ENCODE measurements at places on chromosomes 5 and 9. TPM values are rescaled to one million over a fixed set of nuclear protein-coding genes. Genes with fewer than 3 reads are reported as not detected.

C7 gene
- 18.2 TPM for total RNA-seq

DNA sequence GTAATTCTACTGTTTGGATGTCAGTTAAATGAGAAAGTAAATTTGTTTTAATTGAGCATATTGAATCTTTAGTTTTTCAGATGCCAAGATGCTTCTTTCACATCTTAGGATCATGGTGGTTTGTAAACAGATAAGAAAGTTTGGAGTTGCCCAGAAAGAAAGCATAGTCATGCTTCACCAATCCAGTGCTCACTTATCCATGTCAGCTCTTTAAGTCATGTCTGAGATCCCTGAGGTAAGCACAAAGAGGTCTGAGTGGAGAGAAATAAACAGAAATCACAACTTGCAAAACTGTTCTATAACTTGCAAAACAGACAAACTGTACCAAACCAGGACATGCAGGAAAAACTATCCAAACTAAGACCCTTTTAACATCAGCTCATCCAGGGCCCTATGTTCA is 87.7 kb downstream of the OSTF1 start:
- no peak overlapping the region for H3K4me3 ChIP-seq
- H3K27ac ChIP-seq, result no peak overlapping the region
- peaks cover 5% of the 10 kb centered on the region for H3K4me1 ChIP-seq

SPINK5 gene
- 19.8 TPM for total RNA-seq

- H3K27me3 ChIP-seq, result no peaks in the 10 kb centered on the region
- H3K4me3 ChIP-seq, result no peak overlapping the region
- no peak for DNase-seq
- H3K4me1 ChIP-seq, result no peaks in the 10 kb centered on the region
- H3K36me3 ChIP-seq, result no peaks in the 10 kb centered on the region
Observed at GRCh38 chr9:116419181-116419580, 265.6 kb downstream of the PAPPA start.

DNA sequence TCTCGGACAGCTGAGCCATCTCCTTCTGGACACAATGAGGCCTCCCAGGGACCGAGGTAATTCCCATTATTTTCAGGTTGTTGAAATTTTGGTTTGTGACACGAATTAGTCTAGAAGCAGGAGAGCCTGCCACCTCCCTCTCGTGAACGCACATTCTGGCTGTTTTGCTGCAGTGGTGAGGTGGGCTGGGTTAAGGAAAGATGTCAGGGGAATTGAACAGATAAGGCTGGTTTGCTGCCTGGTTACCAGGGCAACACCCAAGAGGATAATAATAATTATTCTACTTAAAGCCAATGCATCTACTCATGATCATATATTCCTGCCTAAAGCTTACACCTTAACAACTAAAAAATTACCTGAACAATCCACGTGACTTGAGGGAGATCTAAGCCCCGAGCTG is 38.1 kb downstream of the DDX31 start:
- H3K36me3 ChIP-seq, result peaks cover 36% of the 10 kb centered on the region
- H3K27ac ChIP-seq, result no peak overlapping the region
- no peak overlapping the region for H3K4me3 ChIP-seq

SH3GL2 gene
- 0.34 TPM for total RNA-seq

DNA sequence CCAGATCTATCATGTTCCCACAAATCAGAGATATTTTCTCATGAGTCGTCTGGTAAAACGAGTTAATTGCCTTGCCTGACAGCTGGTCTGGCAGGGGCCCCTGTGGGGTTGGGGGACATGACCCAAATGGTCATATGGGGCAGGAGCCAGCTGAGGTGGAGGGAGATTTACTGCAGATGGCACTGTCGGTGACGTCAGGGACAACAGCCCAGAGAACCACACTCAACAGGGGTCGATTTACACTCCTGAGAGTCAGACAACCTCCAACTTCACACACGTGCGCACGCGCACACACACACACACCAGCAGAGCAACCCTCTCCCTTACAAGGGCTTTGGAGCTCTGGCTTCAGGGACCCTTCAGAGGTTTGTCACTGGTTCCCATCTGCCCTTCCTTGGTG is 23.4 kb upstream of the GABRP start:
- peaks cover 46% of the 10 kb centered on the region for H3K4me1 ChIP-seq
- H3K36me3 ChIP-seq, result no peaks in the 10 kb centered on the region
- no peak overlapping the region for H3K4me3 ChIP-seq
- no peak overlapping the region for H3K27ac ChIP-seq

DNA sequence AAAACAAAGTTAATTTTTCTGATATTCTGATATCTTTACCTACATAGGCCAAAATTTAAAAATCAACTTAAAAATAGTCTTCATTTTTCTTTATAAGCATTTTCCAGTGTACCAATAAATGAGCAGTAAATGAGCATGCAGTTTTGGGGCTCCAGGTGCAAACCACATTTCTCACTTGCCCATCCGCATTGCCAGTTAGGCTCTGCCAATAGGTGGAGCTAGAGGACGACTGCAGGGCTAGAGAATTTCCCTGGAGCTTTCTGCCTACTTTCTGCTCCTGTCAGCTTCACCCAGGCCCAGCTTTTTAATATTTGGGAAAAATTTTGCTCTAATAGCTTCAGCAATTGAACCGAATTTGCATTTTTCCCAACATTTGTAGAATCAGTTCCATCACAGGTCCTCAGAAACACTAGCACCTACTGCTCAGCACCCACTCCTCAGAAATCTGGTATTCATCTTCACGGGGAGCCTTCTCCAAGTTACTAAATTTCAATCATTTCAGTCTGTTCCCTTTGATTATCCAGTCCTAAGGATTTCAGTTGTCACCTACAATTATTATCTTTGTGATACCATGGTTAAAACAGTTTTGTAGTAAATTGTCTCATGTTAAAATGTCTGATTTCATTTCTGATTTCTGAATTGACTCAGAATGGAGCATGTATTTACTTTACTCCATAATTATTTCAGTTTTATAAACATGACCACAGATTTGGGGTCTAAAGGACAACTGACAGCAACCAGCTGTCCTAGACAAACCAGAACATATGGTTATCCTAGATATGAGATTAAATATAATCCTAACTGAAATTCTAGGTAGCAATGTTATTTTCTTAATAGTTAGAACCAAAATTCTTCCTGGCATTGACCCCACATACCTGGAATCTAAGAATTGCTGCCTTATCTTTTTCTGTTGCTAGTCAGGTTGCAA is 104.6 kb upstream of the FAM174A start:
- peaks cover 1% of the 10 kb centered on the region for H3K36me3 ChIP-seq
- H3K4me3 ChIP-seq, result no peak overlapping the region
- no peaks in the 10 kb centered on the region for H3K4me1 ChIP-seq
- no peaks in the 10 kb centered on the region for H3K27me3 ChIP-seq

GRCh38 chr5:10578869-10579268 is 15.0 kb downstream of the ANKRD33B start:
- no peak overlapping the region for H3K4me3 ChIP-seq
- H3K4me1 ChIP-seq, result peaks cover 18% of the 10 kb centered on the region
- DNase-seq, result no peak
- no peaks in the 10 kb centered on the region for H3K36me3 ChIP-seq

DNA sequence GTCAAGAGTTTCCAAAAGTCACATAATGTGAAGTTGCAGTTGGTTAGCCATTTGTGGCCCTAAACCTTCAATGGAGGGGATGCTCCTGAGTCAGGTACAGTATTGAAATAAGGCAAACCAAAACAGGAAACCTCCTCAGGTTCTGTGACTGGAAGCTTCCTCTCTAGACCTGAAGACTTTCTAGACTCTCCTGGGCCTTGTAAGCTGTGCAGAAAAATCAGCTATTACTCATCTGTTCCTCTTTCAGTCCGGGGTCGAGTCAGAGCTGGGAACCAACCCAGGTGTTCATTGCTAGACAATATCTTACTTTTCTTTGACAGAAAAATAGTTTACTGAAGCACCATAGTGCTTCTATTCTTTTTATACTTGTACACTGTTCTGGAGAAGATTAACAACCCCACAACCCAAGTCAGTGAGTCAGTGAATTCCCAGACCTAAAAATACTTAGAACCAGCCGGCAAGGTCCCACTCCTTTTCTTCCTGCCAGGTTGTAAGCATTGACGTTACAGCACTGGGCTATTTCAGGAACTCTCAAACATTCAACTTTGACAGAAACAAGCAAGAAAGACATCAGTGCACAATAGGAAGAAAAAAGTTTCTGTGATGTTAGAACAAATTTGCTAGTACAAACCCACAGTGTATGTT is 47.3 kb downstream of the FSTL4 start:
- peaks cover 41% of the 10 kb centered on the region for H3K27me3 ChIP-seq
- no peaks in the 10 kb centered on the region for H3K36me3 ChIP-seq
- H3K4me3 ChIP-seq, result no peak overlapping the region
- no peaks in the 10 kb centered on the region for H3K4me1 ChIP-seq
- no peak overlapping the region for H3K27ac ChIP-seq

NR5A1 gene
- total RNA-seq, result 0.25 TPM

PHPT1 gene
- total RNA-seq, result 168 TPM

ORM1 gene
- not detected for total RNA-seq

LCP2 gene
- total RNA-seq, result not detected

DNA sequence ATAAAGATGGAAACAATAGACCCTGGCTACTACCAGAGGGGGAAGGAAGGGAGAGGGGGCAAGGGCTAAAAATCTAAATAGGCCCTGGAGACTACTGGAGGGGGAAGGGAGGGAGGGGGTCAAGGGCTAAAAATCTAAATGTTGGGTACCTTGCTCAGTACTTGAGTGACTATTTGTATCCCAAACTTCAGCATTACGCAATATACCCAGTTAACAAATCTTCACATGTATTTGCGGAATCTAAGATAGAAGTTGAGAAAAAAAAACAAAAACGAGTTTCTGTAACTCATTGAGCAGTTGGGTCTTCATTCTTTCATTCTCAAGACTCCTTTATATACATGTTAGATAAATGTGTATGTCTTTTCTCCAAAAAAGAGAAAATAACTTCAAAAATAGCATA is 537.4 kb downstream of the TAF11L14 start:
- no peaks in the 10 kb centered on the region for H3K36me3 ChIP-seq
- no peak for DNase-seq
- no peaks in the 10 kb centered on the region for H3K27me3 ChIP-seq
- H3K4me3 ChIP-seq, result no peak overlapping the region

DNA sequence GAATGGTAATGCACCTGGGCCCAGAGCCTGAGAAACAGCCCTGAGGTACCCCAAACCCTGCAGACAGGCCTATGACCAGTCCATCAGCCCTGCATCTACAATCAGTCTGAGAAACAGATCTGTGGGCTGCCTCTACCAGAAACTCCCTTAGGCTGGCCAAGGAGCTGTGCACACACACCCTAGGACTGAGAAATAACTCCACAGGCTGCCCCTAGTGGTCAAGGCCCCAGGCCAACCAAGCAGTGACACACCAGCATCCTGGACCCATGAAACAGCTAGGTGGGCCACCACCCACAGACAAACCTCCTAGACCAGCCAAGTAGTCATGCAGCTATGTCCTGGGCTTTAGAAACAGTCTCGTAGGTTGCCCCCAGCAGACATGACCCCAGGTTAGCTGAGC is 253.6 kb upstream of the VLDLR start:
- no peak for DNase-seq
- peaks cover 4% of the 10 kb centered on the region for H3K36me3 ChIP-seq
- no peak overlapping the region for H3K4me3 ChIP-seq
- no peaks in the 10 kb centered on the region for H3K4me1 ChIP-seq
- H3K27me3 ChIP-seq, result no peaks in the 10 kb centered on the region

IFNK gene
- total RNA-seq, result not detected

PCDHA1 gene
- total RNA-seq, result not detected

Measured in mesothelial cell of epicardium (in vitro differentiated cells).